ENCODE measurements at places on chromosomes 11 and 22.

- no peak for ATAC-seq
These were observed 714.9 kb downstream of the LUZP2 start for GRCh38 chr11:25211635-25212254.

GRCh38 chr11:63868399-63869064 is 29.6 kb downstream of the MARK2 start:
- ATAC-seq = no peak

DNA sequence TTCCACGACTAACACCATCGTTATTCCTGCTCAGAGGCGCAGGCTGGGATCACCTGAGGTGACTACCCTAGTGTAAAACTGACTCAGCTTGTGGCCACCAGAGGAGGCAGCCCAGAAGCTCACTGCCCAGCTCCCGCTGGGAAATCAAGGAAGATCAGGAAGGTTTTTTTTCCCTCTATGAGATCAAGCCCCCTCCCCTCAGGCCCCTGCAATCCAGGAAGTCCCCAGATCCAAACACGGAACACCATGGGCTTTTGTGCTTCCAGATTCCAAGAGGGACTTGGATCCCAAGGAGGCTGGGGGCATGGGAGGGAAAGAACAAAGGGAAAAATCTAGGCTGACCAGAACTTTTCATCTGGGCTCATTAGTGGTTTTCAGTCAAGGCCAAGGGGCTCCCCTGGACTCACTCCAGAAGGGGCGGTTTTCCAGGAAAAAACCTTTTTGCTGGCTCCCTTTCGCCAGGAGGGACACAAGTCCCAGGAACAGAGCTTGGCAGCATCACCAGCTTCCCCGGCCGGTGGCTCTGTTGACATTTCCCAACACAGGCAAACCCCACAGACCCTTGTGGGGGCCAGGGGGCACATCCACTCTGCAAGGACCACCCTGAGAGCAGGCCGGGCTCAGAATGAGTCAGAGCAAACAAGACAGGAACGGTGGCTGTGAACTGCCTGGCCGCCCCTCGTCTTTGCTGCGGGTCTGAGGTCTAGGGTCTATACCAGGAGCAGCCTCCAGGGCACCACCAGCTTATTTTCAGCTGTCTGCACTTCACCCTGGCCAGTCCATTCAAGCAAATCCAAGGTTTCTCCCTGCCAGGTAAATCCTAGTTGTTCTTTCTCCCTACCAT is 36.8 kb downstream of the MYH9 start:
- ATAC-seq = peak; percentile 64

- ATAC-seq = no peak
These were observed 434.5 kb upstream of the B3GAT1 start for GRCh38 chr11:134846328-134847082.

- ATAC-seq = no peak
These were observed 116.1 kb downstream of the UVRAG start for GRCh38 chr11:75931124-75931523.

DNA sequence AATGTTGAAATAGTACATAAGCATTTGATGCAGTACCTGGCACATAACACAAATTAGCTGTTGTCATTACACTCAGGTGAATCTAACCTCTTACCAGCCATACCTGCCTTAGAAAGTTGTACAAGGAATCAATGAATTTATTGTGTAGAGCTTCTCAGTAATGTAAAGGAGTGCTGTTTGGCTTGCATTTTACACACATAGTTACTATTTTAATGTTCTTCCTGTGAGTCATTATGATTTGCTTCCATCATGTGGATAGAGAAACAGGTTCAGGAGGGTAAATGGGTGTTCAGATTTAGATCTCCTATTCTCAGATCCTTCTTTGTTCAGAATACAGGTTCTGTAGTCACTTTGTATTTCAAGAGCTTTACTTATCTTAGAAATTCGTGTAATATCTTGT is 27.6 kb upstream of the RCE1 start:
- no peak for ATAC-seq

DNA sequence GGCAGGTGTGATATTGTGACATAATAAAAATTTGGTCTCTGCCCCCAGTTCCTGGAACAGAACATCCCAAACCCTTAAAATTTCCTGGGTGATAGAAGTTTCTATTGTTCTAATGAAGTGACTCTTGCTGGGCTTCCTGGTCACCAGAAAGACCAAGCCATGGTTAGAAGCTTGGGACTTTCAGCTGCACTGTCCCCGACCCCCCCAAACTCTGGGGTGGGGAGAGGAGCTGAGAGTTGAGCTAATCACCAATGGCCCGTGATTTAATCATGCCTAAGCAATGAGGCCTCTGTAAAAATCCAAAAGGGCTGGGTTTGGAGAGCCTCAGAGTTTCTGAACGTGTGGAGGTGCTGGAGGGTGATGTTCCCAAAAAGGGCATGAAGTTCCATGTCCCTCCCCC is 54.8 kb upstream of the FTH1 start:
- no peak for ATAC-seq

- no peak for ATAC-seq
These were observed 1297.3 kb downstream of the JRKL start for GRCh38 chr11:97687111-97687510.

GRCh38 chr11:86914865-86915519 is 40.2 kb downstream of the FZD4 start:
- ATAC-seq = no peak

DNA sequence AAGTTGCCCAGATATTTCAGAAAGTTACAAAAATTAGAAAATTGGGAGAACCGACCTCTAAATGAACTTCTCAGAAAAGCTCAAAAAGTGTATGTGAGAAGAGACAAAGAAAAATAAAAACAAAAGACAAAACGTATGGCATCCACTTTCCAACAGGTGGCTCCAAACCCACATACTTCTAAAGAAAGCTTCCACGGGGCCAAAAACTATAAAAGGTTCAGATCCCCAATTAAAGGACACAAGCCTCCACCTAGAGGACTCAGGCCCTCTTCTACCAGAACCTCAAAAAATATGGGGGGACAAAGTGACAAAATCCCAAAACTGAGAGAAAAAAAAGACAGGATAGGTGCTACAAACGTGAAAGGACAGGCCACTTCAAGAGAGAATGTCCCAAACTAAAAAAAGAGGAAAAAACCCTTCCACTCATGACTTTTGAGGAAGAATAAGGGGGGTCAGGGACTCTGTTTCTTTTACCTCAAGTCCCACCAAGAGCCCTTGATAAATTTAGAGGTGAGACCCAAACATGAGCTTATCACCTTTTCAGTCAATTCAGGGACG is 8.8 kb downstream of the SCGB2A1 start:
- ATAC-seq = no peak

DNA sequence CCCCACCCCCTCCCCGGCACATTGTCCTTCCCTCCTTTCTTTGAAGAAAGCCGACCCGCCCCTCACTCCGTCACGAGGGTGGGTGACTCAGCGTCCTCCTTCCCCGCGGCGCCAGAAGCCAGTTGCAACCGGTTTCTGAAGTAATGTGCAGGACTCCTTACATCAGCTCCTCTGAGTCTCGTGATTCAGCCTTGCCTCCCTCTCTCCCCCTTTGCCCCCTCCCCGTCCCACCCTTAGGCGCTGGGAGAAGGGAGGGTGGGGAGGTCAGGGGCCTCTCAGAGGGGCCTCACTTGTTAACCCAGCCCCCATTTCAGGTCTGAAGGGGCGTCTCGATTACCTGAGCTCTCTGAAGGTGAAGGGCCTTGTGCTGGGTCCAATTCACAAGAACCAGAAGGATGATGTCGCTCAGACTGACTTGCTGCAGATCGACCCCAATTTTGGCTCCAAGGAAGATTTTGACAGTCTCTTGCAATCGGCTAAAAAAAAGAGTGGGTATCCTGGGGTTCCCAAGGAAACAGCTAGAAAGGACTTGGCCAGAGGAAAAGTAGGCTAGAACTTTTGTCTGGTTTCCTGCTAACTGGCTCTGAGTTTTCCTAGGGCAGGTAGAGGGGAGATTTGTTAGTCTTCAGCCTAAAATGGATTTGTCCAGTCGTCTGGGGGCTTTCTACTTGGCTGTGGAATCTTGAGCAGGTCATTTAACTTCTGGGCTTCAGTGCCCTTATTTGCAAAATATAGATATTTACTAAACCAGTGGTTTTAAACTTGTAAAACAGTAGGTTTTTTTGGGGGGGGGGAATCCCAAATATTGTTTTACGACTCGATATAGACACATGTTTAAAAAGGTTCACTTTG is 1.1 kb downstream of the SLC3A2 start:
- ATAC-seq = no peak

GRCh38 chr11:93034031-93034722 is 64.7 kb downstream of the MTNR1B start:
- ATAC-seq = peak; percentile 95

- ATAC-seq = no peak
These were observed 61.1 kb downstream of the CACNA1I start for GRCh38 chr22:39631381-39632286.

- ATAC-seq = no peak
These were observed 140.4 kb upstream of the ARHGAP42 start for GRCh38 chr11:100546714-100547113.

GRCh38 chr11:130295657-130296056 is 19.1 kb downstream of the ZBTB44 start:
- ATAC-seq = no peak

GRCh38 chr11:297051-297585 is 2.2 kb downstream of the IFITM5 start:
- peak; percentile 15 for ATAC-seq

DNA sequence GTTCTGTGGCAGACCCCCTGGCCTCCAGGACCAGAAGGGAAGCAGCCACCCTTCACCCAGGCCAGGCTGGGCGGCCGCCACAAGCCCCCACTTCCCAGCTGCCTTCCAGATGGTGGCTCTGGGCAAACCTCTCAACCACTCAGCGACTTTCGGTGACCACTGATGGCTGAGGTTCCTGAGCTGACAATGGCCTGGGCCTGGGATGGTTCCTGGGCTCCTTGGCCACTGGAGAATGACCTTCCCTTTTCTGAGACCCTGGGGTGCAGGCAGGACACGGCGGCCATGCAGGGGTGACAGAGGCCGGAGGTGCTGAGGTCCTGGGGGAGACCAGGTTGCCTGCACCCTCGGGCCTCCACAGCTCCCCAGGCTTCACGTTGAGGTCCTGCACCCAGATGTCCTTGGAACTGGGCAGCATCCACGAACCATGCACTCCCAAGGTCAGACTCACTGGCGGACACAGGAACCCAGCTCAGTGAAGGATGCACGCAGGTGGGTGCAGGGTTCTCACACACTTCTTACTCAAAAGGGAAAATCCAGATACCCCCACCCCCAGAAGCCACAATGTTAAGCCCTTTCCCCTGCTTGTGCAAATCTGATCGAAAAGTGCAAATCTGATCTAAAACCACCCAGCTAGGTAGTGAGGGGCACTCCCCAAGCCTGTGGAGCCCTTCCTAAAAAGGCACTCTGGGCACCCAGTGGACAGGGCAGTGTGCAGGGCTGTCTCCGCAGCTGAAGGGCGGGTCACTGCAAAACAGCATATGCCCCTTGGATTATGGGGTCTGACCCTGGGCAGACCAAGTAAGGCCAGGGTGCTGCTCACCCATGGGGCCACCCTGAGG is 13.9 kb upstream of the PHLDA2 start:
- no peak for ATAC-seq

- peak; percentile 76 for ATAC-seq
These were observed 57.6 kb downstream of the FBXO7 start for GRCh38 chr22:32531931-32532819.

DNA sequence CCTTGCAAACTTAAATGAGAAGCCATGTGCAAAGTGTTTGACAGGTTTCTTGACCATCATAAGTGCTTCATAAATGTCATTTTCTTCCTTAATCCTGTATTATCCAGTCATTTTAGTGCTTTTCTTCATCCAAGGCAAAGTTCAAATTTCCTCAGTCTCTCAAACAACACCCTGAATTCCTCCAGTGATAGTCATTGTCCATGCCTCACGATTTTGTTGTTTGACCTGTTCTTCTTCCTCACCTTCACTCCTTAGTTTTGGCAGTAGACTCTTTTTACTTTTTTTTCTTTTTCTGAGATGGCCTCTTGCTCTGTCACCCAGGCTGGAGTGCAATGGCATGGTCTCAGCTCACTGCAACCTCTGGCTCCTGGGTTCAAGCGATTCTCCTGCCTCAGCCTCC is 1257.3 kb downstream of the FAM181B start:
- ATAC-seq = no peak

GRCh38 chr11:77193911-77194830 is 66.1 kb downstream of the MYO7A start:
- no peak for ATAC-seq

- no peak for ATAC-seq
These were observed 7.1 kb upstream of the RANBP1 start for GRCh38 chr22:20108757-20109230.

GRCh38 chr11:35389897-35390465 is 29.4 kb downstream of the SLC1A2 start:
- ATAC-seq = no peak

DNA sequence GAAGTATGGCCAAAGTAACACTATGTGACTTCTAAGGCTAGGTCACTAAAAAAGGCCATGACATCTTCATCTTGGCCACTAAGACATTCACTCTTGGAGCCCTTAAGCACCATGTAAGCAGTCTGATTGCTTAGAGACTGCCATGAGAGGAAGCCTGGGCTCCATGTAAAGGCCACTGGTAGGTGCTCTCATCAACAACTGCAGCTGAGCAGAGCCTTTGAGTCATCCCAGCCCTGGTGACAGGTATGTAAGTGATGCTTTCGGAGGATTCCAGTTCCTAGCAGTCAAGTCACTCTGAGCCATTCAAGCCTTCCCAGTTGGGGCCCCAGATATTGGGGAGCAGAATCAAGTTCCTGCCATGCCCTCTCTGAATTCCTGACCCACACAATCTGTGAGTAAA is 26.2 kb downstream of the GAB2 start:
- no peak for ATAC-seq

- peak; percentile 86 for ATAC-seq
These were observed 222.2 kb downstream of the C11orf87 start for GRCh38 chr11:109644152-109644551.

DNA sequence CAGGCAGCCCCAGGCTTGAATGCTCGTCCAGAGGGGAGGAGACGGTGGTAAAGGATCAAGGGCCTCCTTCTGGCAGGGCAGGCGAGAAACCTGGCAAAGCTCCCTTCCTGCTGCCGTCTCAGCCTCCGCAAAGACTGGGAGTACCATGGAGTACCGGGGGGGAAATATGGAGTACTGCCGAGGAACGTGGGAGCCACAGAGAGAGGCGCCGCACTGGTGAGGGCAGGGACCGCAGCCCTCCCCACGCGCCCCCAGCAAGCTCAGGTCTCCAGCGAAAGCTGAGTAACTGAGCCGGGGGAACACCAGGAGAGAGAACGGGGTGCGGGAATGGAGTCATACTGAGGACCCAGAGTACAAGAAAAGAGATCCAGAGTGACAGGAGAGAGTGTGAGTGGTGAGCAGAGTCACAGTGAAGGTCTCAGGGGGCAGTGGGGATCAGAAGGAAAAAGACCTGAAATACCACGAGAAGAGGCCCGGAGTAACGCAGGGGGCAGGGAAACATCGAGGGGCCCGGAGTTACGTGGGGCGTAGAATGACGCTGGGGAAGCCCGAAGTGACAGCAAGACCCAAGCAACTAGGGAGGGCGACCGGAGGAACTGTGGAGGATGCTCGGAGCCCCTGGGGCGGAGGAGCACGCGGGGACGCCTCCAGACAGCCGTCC is 740 bp downstream of the EML3 start:
- ATAC-seq = peak; percentile 11

DNA sequence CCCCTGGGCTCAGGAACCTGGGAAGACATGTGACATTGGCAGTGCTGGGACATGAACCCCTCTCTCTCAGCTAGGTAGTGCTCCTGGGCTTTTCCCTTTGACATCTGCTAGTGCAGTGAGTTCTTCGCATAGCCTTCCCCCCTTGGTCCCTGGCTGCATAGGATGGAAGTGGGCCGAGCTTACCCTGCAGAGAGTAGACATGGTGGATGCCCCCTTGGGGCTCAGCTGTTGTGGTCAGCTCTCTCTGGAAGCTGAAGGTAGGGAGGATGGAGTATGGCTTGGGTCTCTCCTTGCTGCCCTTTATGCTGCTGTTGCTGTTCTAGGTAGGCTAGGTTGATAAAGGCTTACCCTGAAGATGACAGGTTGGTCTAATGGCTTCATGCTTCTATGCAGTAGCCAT is 92.1 kb downstream of the ZBTB16 start:
- no peak for ATAC-seq
